ENCODE measurements at places on chromosomes 6 and 20.

- DNase-seq = no peak
Observed at GRCh38 chr6:149108038-149108748, 209.3 kb upstream of the TAB2 start.

DNA sequence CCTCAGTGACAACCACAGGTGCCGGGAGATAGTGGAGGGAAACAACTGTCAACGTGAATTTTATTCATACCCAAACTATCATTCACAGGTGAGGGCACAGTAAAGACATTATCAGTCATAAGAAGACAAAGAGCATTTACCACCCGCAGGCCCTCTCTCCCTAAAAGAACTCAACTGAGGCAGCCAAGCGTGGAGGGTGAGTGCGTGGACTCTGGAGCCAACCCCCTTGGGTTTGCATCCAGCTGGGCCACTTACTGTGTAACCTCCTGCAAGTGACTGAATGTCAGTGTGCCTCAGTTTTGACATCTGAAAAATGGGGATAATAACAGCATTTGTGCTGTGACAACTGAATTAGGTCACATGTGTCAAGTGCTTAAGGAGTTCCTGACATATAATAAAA is 70.6 kb upstream of the KCNK16 start:
- DNase-seq = no peak

- peak; percentile 23 for DNase-seq
Observed at GRCh38 chr6:8219352-8219943, 117.1 kb upstream of the EEF1E1 start.

DNA sequence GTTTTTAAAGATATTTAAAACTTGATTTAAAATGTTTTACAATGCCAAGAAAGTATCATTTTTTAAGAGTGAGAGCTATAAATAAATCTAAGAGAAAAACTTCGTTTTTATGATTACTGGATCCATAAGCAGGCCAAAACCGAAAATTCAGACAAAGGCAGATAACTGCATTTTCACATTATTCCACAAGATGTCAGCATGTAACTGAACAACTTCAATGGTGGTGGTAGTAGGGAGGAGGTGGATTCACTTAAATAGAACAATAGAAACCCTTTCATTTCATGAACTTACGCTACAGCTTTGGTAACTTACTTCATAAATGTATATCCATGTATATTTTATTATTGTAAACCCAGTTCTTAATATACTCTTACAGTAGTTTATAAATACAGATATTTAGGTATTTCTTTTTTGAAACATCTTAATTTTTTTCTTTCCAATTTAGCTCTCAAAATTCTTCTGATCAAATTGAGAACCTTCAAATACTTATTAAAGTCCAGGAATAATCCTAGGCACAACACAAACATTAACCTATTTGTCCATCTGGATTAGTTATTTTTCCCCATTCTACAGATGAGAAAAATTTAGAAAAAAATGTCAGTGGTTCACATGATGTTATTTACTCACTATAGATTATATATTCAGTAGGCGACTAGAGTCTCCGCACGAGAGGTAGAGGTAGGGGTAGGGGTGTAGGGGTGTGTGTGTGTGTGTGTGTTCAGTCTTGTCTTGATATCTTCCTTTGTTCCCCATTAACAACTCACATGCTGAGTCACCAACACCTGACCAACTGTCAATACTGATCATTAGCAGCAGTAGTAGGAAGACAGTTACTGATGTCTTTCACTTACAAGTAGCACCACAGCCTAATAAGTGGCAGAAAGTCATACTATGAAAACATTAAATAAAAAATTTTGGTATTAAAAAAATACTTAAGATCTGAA is 111.5 kb downstream of the ARHGAP18 start:
- peak; percentile 21 for DNase-seq

GRCh38 chr20:23524146-23524545 is 33.2 kb downstream of the CST8 start:
- no peak for DNase-seq

DNA sequence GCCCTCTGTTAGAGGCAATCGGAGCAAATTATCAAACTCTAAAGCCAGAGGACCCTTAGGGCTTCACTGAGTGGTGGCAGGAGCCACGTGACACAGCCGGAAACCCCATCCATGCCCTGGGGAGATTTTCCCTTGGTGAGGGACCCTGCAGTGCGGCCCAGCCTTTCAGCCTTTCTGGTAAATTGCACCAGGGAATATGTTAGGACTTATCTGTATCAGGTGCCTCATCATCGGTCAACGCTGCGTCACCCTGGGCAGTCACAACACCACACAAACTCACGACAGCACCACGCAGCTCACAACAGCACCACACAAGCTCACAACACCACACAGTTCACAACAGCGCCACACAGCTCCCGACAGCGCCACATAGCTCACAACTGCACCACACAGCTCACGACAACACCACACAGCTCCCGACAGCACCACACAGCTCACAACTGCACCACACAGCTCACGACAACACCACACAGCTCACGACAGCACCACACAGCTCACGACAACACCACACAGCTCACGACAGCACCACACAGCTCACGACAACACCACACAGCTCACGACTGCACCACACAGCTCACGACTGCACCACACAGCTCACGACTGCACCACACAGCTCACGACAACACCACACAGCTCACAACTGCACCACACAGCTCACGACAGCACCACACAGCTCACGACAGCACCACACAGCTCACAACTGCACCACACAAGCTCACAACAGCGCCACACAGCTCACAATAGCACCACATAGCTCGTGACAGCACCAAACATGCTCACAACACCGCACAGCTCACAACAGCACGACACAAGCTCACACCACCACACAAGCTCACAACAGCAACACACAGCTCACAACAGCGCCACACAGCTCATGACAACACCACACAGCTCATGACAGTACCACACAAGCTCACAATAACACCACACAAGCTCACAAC is 199.0 kb downstream of the DLL1 start:
- DNase-seq = no peak

DNA sequence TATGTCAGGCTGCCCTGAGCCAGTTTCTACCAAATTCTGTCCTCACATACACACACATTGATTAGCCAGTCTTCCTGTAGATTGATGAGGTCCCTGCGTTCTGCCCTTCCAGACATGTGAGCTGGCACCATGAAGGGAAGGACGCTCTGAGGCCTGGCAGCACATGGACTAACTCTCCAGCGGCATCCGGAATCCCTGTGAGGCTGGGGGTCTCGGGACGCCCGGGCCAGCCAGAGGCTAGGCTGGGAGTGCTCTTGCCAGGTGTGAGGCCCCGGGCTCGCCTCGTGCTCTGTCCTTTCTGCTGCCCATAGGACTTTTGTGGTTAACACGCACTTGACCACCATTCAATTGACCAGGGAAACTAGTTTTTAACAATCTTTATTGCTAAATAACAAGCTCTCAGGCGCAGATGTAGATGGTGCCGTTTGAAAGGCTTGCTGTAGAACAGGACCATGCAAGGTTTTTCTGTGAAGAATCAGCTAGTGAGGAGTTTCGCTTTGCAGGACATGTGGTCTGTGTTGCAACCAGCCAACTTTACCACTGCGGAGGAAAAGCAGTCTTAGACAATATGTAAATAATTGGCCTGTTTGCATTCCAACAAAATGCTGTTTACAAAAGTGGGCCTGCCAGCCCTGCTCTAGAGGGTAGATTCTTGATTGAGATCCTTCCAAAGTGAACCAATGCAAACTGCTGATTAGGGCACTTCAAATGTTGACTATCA is 29.3 kb downstream of the FOXF2 start:
- no peak for DNase-seq
